ENCODE measurements at places on chromosomes 1 and 21.

GRCh38 chr1:209403921-209404320 lies 179.6 kb upstream of the CAMK1G start:
- no peak for DNase-seq

DNA sequence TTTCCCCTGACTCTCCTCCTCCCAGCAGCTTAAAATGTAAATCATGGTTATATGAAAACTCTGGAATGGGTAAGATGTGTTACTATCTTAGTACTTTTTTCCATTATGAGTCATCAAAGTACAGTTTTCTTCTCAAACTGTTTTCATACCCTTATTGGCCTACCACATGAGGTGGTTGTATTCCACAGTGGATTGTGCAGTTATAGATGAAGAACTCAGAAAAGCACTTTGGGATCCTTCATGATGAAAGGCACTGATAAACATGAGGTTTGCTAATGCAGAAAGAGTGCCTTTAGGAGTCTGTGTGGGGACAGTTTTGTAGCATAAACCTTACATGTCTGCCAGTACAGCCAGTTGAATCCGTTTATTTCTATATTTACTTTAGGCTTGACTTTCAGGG lies 32.0 kb upstream of the MYOCOS start:
- DNase-seq: no peak

DNA sequence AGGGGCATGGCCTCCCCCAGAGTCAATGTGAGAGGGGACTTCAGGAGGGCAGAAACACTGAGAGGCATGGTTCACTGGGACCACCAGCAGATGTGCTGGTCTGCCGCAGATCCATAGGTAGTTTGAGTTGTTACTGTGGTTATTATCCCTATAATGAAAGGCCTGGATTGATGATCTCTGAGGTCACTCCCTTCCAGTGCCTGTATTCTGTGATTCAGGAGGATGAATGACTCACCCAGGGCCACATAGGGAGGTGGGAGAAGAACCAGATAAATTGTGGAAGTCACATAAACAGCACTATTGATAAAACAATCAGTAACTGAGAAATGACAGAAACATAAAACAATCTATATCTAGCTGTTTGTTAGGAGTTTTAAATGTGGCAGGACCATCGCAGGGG lies 22.7 kb upstream of the ACTL8 start:
- no peak for DNase-seq

GRCh38 chr1:47477595-47478080 lies 39.8 kb downstream of the FOXD2 start:
- no peak for DNase-seq

DNA sequence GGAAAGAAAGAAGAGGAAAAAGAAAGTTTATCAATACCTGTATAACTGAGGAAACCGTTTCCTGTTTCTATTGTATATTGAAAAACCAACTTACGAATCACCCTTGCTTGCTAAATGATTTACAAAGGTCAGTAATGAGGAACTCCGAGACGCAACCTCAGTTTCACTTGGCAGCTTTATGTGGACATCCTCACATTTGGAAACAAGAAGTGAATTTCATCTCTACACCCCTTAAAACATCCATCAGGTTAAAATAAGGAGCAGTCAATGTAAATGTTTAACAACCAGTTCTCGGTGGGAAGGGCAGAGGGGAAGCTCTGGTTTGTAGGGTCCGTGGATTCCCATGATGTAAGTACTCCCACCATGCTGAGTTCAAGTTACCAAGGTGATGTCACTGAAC lies 481.7 kb upstream of the RUNX1 start:
- DNase-seq: no peak

DNA sequence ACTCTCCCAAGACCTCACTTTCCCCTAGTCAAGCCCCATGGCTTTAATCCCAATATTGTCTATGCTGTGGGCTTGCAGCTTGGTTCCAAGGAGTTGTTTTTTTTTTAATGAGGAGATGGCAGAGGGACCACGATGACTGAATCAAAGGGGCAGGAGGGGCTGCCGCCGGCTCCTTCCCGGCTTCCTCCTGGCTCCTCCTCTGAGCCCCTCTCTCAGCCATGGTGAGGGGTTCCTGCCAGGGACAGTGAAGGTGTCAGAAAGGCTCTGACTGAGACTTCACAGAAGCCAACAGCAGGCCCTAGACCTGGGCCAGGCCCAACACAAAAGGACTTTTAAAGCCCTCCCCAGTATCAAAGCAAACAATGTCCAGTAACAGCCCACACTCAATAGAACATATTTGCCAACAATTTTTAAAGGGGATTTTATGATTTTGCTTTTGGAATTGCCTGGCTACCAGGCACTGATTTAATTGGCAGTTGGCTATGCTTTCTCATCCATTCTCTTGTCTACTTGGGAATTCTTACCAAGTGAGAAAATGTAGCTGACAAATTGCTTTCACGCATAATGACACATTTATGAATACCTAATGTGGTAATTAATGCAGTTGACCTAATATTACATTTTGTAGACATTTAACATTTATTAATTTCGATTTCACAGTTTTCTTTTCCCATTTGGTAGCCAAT lies 54.2 kb downstream of the FBXO2 start:
- DNase-seq: no peak

DNA sequence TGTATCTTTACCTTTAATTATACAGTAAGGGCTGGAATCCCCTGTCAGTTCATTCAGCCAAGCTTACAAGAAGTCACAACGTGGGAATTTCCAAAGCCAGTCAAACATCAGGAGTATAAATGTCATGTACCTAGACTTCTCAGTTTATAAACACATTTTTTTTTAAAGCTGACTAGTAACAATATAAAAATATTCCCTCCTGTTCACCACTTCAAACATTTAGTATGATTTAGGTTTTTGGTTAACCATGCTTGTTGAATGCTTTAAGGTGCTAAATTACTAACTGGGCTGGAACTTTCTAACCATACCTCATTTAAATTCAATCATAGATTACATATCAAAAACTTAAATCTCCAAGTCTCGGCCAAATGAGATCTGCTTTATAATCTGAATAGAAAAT lies 44.0 kb downstream of the JAK1 start:
- DNase-seq: no peak

DNA sequence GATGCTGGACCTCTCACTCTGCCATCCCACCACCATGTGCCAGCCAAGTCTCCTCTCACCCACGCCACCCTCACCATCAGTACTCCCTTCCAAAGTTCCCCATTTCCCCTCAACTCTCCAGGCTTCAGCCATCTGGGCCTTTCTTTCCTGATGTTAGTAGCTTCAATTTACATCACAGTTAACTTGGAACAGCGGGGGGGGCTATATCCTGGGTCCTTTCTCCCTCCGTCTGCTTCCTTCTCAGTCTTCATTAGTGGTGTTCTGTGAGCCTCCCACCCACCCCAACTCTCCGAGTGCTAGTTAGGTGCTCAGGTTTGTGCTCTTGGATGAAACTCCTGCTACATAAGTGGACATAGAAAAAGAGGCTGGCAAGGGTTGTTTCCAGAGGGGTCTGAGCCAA lies 31.9 kb downstream of the KCNC4 start:
- DNase-seq: no peak

GRCh38 chr1:2019571-2020309 lies 595 bp downstream of the GABRD start:
- DNase-seq: peak; percentile 5

DNA sequence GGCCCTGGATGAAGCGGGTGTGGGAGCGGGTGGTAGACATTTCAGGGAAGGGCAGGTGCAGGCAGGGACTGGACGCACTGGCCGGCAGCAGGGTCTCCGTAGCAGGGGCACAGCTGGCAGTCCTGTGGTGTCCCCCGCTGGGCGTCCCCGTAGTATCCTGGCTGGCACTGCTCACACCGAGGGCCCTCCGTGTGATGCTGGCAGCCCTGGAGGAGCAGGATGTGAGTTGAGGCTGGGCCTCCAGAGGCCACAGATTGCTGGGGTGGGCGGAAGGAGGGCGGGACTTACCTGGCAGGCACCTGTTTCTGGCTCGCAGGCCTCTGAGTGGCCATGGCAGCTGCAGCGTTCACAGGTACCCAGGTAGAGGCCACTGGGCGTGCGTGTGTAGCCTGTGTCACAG lies 62.3 kb downstream of the LDLRAD2 start:
- no peak for DNase-seq

DNA sequence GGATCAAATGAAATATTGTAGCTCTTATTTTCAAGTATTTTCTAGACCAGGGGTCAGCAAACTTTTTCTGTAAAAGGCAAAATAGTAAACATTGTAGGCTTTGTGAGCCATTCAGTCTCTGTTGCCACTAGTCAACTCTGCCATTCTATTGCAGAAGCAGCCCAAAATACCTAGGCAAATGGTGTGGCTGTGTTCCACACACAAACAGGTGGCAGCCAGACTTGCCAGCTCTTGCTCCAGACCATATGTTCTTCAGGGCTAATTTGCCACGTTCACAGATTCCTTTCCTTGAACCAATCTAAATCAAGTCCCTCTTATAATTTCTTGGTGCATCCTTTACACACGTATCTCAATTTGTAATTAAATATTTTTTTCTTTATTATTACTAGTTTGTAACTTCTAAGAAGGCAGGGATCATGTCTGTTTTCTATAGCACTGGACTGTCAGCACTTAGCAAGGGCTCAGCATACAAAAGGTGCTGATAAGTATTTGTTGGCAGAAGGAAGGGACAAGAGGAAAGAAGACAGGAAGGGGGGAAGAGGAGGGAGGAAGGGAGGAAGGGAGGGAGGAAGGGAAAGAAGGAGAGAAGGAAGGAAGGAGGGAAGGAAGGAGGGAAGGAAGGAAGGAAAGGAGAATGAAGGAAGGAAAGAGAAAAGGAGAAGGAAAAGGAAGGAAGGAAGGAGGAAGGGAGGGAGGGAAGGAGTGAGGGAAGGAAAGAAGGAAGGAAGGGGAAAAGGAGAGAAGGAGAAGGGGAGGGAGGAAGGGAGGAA lies 106.5 kb upstream of the EDEM3 start:
- no peak for DNase-seq
